Activated naive CD4-positive, alpha-beta T cell (primary cell): ENCODE measurements at places on chromosomes 1 and 21.

- DNase-seq: no peak
Measured at GRCh38 chr1:73144311-73144710, 862.0 kb upstream of the NEGR1 start.

DNA sequence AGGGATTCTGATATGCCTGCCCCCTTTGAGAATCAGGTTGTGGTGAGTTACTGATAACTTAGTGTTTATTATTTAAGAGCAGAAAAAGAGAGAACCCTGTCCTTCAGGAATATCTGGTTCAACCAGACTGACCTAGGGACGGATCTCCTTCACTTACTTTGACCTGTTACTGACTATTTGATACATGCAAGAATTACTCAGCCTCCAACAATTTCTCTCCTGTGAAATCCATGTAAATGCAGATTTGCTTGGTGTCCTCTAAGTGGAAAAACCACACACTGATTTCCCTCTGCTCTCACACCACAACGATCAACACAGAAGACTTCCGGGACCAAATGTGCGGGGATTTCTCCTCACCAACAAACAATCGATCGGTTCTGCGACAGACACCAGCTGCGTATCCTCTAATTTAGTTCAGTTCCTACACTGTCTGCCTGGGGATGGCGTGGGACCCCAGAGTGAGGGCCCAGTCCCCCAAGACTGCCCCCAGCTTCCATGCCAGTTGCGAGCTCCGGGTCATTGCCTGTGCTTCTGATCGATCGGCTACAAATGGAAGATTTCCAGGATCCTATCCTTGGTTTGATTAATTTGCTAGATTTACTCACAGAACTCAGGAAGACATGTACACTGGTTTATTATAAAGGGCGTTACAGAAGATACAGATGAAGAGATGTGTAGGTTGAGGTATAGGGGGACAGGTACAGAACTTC, 51.7 kb downstream of the BACE2 start:
- DNase-seq: no peak

DNA sequence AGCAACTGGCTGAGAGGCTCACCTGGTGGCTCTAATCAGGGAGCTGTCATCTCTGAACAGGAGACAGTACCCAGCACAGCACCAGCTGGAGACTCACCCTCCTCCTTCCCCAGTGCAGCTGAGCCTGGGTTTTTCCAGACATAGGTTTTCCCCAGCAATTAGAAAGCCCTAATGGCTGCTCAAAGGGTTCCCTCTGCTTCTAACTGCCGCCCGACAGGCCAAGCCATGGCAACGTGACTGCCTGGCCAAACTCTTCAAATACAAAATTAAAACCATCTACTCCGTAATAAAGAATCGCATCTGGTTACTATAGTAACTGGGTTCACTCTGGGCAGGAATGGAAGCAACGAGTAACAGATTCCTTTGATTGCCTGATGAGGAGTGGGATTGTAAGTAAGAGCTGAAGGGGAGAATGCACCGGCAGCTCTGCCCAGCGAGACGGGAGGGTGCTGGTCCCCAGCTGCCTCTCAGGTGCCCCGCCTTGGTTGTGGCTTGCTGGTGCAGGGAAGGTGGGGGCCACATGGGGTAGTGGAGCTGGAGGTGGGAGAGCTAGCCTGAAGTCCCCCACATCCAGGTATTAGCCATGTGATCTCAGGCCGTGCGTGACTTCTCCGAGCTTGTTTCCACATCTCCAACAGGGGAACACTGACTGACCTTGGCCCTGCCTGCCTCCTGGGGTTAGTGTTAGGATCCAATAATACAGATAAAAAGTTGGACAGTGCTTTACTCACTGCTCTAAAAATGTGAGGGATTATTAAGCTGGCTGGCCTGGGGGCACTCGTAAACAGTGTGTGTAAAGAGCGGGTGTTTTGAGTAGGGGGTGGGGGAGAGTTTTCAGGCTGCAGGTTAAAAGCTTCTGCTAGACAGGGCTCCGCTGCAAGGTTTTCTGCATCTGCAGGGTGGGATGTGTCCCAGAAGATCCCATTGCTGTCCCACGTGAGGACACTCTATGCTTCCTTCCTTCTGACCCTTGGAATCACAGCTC, 94.2 kb downstream of the KCNN3 start:
- DNase-seq: no peak

DNA sequence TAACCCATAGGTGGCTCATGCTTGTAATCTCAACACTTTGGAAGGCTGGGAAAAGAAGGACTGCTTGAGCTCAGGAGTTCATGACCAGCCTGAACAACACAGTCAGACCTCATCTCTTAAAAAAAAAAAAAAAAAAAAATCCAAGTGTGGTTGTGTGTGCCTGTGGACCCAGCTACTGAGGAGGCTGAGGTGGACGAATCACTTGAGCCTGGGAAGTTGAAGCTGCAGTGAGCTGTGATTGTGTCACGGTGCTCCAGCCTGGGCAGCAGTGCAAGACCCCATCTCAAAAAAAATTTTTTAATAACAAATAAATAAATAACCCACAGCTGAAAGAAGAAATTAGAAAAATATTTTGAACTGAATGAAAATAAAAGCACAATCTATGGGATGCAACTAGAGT, 13.8 kb downstream of the INTS7 start:
- no peak for DNase-seq

DNA sequence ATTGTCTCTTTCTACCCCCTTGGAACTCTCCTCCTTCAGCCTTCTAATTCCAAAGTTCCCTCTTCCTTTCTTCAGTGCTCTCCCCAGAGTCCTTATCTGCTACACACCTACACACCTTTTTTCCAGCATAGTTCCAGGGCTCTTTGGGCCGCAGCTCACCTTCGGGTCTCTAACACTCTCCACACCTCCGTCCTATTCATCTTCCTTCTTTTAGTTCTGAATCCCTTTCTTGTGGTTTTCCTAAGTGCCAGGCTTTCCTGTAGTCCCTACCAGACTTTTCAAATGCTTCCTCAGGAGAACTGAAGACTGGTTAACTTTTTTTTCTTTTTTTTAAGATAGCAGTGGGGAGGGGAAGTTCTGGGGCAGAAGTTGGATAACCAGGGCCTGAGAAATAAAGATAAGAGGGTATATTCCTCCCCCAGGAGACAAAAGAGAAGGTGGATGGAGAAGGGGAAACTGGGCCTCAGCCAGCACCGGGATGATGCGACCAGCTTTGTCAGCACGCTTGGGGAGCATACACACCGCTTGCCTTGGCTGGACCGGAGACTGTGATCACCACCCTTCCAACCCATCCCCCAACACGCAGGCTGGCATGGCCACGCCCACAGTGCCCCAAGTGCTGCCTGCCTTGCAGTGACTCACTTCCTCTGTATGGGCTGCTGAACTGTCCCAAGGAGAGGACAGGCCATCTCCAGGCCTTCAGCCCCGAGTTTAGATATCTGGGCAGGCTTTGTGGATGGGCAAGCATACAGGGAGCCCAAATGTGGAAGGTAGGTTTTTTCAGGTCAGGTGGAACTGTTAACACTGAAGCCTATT, 2.5 kb upstream of the CERS2 start:
- DNase-seq: peak; percentile 50

GRCh38 chr1:1614204-1614953, 921 bp upstream of the MIB2 start:
- DNase-seq: no peak

GRCh38 chr1:200727257-200727656, 11.4 kb upstream of the CAMSAP2 start:
- no peak for DNase-seq

GRCh38 chr1:157274698-157275534, 136.7 kb upstream of the ETV3 start:
- no peak for DNase-seq

DNA sequence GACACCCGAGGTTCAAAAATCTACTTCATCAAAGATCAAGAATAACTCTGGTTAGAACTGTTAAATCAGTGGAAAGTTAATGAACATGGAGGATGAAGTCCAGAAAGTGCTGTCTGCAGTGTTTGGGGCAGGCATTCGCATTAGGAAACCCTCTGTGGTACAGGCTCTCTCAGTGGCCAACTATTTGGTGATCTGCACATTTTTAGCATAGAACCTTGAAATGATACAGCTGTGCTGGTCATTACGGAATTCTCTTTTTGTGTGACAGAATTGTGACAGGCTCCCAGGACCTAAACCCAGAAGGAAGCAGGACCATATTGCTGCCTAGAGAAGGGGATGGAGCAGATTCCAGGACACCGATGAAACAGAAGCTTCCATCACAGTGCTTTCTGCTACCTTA, 89.0 kb downstream of the SLC45A1 start:
- no peak for DNase-seq

- DNase-seq: no peak
Measured at GRCh38 chr21:33238146-33238545, 8.4 kb downstream of the IFNAR2 start.

DNA sequence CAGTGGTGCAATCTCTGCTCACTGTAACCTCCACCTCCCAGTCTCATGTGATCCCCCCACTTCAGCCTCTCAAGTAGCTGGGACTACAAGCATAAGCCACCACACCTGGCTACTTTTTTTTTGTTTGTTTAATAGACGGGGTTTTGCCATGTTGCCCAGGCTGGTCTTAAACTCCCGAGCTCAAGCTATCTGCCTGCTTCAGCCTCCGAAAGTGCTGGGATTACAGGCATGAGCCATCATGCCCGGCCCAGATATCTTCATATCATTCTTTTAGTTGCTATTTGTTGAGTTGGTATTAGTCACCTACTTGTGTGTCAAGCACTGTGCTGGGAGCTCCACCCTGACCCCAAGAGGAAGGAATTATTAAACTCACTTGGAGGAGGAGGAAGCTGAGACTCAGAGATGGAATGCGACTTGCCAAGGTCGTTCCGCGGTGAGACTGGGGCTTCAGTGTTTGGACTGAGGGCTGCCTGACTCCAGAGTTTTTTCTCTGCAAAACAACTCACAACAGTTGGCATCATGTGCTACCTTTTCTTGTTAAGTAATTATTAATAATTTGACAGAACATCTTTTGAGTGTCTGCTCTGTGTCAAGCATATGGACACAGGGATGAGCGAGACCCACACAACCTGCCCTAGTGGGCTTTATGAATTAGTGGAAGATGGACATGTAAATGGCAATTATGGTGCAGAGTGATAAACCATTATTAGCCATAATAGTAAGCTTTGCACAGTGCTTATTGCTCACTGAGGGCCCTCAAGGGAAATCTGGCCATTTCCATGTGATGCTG, 132.0 kb downstream of the FOXD2 start:
- DNase-seq: no peak

- no peak for DNase-seq
Measured at GRCh38 chr1:54936791-54937190, 43.6 kb upstream of the TMEM61 start.

GRCh38 chr1:67394548-67394947, 35.7 kb downstream of the SERBP1 start:
- no peak for DNase-seq

DNA sequence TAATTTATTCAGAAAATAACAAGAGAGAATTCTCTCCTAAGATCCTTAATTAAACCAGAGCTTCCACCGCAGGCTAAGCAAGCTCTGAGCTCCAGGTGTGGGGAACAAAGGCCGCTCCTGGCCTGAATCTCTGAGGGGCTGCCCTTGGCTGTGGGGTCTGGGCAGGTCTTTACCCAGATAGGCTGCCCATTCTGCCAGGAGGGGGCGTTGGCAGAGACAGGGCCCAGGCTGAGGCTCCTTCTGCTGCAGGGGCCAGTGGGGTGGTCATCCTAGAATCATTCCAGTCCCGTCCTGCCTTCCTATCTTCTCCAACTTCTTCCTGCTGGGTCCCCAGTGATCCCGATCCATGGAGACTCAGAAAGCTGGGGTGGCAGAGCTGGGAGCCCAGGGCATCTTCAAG, 82.9 kb upstream of the POU3F1 start:
- DNase-seq: no peak

DNA sequence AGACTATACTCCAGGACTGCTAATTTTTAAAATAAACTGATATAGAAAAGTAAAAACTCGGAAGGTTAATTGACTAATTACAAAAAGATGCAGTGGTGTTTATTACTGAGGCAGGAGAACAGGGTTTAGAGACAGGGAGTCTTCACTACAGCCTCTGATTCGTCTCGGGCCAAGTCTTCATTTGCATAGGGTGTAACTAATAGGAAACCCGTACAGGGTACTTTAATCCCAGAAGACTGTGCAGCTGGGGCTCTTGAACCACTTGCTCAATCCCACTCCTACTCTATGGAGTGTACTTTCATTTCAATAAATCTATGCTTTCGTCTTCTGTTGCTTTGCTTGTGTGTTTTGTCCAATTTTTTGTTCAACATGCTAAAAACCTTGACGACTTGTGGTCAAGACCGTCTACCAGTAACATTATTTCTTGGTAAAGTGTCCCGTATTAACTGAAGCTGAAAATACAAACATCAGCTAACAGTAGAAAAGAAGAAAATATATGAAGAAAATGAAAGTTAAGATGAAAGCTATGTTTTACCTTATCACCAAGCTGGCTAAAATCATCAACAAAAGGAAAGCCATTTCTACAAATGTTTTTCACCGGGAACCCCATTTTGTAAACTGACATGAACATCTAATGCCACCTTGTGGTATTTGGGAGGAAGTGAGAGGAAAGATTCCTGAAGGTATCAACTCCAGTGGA, 8.0 kb downstream of the SDHB start:
- no peak for DNase-seq

DNA sequence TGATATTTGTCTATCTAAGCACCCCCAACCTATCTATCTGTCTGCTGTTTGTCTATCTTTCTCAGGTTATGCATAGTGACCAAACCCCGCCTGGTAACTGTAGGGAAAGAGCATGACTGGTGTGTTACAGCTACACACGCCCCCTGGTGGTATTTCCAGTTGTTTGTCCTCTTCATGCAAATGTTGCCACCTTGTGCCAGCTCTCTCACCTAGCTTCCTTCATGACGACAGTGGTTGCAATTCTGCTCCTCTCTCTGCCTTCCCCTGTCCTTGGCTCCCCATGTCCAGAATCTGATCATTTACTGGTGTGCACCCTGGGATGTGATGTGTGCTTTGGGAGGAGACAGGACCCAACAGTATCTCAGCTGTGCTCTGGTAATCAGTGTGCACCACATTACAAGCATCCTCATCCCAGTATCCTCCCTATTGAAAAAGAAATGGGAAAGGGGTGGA, 8.1 kb upstream of the INKA2 start:
- DNase-seq: no peak

- no peak for DNase-seq
Measured at GRCh38 chr1:176720838-176721237, 257.9 kb downstream of the PAPPA2 start.

GRCh38 chr1:27318596-27318995, 3.4 kb upstream of the TMEM222 start:
- no peak for DNase-seq

- no peak for DNase-seq
Measured at GRCh38 chr1:90723590-90724108, 6.5 kb upstream of the BARHL2 start.

GRCh38 chr1:155139895-155140629, at the start of gene DPM3:
Gene DPM3, minus strand, starts transcription at chr1:155140531. Its CDS starts 291 bp downstream, at chr1:155140240.
- peak; percentile 83 for DNase-seq

- DNase-seq: no peak
Measured at GRCh38 chr1:168645721-168646120, 69.3 kb downstream of the XCL1 start.

GRCh38 chr1:243580072-243580471, 270.0 kb downstream of the AKT3 start:
- DNase-seq: no peak

DNA sequence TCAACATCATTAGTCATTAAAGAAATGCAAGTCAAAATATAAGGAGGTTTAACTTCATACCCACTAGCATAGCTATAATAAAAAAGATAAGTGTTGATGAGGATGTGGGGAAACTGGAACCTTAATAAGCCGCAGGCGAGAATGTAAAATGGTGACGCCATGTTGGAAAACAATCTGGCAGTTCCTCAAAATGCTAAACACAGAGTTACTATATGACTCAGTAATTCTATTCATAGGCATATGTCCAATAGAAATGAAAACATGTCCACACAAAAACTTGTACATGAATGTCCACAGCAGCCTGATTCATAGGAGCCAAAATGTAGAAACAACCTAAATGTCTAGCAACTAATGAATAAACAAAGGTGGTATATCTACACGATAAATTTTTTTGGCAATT, 23.2 kb downstream of the DDX59 start:
- DNase-seq: no peak
